Renal pelvis (tissue), 12 donors: ENCODE measurements at places on chromosomes 3 and 15.
A peak's percentile ranks its signal among the peaks of the same experiment; 100 is the strongest.

DNA sequence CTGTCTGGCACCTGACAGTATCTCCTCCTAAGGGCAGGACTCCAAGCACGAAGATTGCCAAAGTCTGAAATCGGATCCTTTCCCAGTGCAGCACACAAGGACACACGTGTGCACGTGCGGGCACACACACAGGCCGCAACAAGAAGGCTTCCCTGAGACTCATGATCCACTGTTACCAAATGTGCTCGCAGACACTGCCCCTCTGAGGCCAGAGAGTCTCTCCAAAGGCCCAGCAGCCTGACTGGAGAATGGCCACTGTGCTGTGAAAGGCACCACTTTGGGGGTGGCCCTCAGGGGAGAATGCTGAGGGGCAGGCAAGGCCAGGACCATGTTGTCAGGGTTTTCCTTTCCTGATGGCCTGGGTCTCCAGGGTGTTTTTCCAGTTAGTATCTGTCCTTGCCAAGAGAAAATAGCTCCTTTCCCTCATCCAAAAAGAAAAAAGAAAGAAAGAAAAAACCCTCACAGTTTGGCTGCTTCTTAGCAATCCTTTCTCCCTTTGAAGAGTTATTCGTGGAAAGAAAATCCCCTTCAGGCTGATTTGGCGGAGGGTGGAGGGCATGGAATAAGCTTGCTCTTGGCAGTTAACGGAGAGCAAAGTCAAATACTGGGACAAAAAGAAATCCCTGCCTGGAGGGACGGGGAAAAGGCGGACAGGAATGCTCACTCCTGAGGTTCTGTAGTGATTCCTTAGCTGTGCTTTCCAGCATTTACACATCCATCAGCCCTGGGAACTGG, 112.2 kb upstream of the ETV5 start:
- DNase-seq: no peak

DNA sequence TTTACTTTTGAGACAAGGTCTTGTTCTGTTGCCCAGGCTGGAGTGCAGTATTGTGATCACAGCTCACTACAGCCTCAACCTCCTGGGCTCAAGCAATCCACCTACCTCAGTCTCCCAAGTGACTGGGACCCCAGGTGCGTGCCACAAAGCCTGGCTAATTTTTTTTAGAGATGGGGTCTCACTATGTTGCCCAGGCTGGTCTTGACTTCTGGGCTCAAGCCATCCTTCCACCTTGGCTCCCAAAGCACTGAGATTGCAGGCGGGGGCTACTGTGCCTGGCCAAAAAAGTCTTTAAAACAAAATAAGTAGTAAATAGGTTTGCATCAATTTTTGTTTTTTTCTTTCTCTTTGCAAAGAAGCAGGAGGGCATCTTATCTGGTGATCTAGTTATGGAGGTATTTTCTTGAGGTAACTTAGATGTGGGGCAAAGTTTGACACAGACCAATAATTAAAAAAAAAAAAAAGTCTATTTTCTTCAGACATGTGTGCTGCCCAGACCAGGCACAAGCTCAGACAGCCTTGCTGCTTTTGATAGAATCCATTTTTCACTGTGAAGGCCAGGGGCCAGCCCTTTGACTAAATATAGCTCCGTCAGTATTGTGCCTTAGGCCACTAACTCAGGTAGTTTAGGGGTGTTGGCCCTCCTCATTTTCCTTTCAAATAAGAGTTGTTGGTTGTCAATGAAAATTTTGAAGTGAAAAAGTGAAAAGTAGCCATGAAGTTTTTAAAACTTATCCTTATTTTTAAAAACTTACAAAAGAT, 2.5 kb downstream of the ARL6IP5 start:
- no peak for DNase-seq

DNA sequence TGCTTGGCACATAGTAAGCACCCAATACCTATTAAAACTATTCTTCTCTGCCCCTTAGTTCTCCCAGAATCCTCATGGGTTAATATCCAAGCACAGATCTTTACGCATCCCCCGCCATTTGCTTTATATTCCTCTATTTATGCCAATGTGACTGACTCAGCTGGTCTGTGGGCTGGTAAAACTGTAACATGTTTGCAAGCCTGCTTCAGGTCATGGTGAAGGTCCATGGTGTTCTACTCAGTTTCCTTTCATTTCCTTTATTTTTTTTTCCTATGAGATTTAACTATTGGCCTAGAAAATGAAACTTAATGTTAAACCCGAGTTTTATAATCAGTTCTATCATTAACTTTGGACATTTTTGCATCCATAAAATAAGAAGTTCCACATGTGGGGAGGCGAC, 47.0 kb downstream of the FRMD4B start:
- no peak for DNase-seq

- DNase-seq: no peak
Observed at GRCh38 chr3:197953881-197954280, 3.9 kb downstream of the RPL35A start.

- DNase-seq: peak; percentile 83
Observed at GRCh38 chr15:74317820-74318375, 49.5 kb downstream of the CYP11A1 start.

DNA sequence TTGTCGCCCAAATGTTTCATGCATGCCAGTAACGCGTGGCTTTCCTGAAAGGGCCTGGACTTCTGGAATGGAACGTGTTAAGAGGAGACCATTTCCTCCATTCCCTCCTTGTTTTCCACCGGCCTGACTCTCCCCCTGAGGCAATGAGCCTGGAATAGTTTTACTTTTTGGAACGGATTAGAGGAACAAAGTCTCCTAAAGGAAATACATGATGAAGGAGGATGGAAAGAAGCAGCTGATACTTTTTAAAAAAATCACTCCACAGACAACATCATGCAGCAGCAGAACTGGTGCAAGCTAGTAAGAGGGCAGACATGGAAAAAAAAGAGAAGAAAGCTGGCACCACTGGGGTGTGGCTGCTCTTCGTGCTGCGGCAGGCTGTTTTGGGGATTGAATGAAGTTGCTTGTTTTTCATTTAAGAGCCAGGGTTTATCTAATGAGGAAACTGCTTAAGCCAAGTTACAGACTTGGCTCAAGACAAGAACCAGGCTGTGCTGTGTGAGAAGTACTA, 3.6 kb upstream of the KBTBD12 start:
- no peak for DNase-seq

DNA sequence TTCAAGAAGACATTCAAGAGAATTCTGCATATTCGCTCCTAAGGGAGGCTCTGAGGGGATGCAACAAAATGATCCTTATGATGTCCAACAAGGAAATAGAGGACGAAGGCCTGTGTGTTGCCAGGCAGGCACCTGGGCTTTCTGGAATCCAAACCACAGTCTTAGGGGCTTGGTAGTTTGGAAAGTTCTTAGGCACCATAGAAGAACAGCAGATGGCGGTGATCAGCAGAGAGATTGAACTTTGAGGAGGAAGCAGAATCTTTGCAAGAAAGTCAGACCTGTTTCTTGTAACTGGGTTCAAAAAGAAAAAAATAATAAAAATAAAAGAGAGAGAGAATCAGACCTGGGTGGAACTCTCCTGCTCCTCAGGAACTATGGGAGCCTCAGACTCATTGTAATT, 11.7 kb upstream of the ATG7 start:
- no peak for DNase-seq

- DNase-seq: no peak
Observed at GRCh38 chr3:47578691-47579632, at the start of gene CSPG5. Gene CSPG5, minus strand, starts transcription at chr3:47578865. Its CDS starts 172 bp downstream, at chr3:47578693.

DNA sequence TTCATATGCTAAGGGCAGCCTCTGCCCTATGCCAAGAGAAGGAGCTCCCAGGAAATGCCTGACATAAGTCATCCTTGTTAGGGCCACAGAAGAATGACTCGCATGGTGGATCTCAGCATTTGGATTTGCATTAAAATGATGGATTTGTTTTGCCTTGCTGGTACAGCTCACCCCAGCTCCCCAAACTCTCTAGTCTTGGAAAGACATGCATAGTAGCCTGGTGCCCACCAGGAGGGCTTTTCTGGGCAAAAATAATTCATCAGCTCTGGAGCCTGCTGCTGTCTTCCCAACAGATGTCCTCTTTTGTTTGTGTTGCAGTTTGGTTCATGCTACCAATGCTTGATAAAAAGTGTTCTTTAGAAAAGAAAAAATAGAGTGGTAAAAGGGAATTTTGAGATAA, 833.0 kb downstream of the AGBL1 start:
- no peak for DNase-seq
